ENCODE measurements at places on chromosomes 11 and 22.

DNA sequence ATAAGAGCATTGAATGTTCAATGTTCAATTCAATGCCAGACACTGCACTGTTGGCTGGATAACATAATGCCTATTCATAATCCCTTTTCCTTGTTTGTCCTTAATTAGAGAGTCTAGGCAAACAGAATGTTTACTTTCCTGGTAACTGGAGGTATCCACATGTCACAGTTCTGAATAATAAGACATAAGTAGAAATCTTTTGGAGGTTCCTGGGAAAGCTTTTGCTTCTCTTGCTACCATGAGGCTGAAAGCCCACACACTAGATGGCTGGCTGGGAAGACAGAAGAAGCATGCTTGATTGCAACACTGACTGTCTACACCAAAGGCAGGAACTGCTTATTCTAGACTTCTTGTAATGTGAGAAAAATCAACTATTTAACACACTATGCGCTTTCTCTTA, 79.5 kb downstream of the GAB2 start:
- DNase-seq = no peak

DNA sequence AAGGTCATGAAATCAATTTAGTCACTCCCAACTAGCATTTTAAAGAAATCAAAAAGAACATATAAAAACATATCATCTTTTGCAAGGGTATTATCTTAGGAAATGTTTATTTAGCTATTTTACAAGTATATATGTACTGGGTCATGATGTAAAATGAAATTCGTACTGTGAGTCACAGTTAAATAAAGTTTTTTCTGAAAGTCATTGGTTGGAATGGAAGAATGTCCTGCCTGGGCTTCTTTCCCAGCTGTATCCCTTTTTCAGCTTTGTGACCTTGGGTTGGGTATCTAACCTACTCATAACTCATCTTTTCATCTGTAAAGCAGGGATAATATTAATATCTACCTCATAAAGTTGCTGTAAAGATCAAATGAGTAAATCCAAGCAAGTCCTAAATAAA, 15.7 kb downstream of the FDX1 start:
- DNase-seq = no peak

GRCh38 chr11:107591378-107592230, 657 bp downstream of the ELMOD1 start:
- DNase-seq = no peak

DNA sequence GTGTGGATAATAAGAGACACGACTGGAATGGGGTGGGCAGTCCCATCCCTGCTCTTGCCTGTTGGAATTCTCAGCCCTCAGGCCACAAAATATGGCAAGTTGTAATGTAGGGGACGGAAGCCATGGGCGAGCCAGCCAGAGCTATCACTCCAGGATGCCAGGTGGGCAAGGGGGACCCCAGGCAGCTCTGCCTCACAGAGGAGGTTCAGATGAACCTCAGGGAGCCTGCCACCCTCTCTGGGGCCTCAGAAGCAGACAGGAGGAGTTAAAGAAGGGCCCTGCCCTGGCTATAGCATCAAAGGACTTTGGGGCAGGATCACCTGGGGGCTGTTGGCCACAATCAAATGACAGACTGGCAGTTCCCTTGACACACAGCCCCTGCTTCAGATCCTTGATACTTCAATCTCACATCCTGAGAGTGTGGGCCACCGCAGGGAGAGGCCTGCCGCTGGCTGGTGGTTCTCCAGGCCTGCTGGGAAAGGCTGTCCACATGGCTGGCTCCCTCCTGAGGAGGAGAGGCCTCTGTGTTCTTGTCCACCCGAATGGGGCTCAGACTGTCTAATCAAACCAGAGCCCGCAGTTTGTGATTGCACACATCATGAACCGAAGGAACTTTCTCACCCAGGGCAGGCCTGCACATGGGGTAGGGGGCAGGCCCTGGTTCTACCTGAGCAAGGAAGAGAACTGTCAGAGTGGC, 31.4 kb downstream of the IGLL1 start:
- DNase-seq = no peak

GRCh38 chr11:16781936-16782919, 43.8 kb downstream of the C11orf58 start:
- no peak for DNase-seq

GRCh38 chr11:69986440-69986787, 91.7 kb upstream of the ANO1 start:
- no peak for DNase-seq

GRCh38 chr11:76244316-76244851, 38.1 kb upstream of the WNT11 start:
- no peak for DNase-seq

DNA sequence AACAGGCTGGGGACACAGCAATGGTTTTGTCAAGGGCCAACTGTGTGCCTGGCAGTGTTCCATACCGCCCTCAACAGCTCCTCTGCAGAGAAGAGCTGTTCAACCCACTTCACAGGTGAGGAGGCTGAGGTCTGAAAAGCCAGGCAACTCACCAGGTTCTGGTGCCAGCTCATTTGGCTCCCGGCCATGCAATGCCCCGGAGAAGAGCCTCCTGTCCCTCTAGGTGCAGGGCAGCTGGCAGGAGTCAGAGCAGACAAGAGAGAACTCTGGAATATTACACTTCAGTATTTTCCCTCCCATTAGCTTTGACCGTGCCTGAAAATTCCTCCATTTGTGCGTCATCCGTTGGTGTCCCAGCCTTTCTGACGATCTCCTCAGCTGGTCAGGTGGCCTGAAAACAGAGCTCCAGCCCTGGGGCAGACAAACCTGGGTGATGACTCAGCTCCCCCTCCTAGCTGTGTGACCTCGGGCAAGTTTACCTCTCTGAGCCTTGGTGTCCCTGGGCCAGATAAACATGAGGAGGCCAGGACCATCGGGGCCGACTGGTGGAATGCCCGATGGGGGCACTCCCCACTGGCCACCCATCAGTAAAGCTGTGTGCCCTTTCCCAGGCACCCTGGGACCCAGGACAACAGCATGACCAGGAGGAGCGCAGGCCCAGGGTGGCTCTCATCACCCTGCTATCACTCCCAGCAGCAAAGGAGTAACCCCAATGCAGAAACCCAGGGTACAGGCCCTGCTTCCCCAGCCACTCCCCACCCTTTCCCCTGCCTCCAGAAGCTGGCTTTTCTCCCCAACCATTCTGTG, 9.6 kb upstream of the C1QTNF6 start:
- DNase-seq = no peak

GRCh38 chr11:8739309-8739793, 56.8 kb downstream of the RPL27A start:
- DNase-seq = no peak

- DNase-seq = no peak
Measured at GRCh38 chr11:11752679-11753078, 89.1 kb upstream of the USP47 start.
